ENCODE measurements at places on chromosomes 16 and 17.
A peak's percentile ranks its signal among the peaks of the same experiment; 100 is the strongest.

DNA sequence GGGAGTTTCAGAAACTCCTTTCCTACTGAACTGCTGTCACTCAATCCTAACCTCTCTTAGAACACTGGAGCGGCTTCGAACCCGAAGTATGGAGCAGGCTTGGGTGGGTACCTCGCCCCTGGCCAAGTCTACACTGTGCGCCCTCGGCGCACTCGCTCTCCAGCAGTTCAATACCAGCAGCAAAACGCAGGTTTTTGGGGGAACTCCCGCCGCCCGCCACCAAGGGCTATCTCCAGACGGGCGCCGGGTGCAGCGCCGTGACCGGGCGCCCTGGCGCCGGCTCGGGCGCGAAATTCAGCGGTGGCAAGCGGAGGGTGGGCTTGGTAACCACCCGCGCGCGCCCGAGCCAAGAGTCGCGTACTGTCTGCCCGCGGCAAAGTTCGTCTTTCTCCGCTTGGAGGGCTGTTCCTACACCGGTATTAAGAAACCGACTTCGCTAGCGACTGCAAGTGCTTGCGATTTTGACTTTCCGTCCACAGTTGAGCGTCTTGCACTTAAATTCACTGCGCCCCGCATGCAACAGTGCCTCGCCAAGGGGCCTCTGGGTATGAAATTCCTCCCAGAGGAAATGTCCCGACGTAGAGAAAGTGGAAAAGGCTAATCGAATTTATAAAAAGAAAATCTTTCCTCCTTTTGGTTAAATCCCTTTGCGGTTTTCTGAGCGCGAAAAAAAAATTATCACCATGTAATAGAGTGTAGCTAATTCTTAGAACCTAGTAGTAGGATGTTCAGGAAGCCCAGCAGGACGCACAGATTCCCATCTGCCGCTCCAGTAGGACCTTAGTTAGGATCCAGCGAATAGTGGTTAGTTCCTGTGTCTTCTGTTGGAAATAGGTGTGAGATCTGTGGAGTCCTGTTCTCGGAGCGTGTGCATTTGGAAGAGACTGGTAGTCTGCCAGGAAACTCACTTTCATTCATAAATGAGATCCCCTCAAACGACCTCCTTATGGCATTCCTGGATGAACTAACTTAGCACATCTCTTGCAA lies 5.0 kb upstream of the SALL1 start:
- no peak for DNase-seq

- peak; percentile 70 for DNase-seq
Measured at GRCh38 chr17:35731239-35731916, at the start of gene RASL10B. Gene RASL10B, plus strand, starts transcription at chr17:35731639. Its CDS starts 3,546 bp downstream, at chr17:35735185.

DNA sequence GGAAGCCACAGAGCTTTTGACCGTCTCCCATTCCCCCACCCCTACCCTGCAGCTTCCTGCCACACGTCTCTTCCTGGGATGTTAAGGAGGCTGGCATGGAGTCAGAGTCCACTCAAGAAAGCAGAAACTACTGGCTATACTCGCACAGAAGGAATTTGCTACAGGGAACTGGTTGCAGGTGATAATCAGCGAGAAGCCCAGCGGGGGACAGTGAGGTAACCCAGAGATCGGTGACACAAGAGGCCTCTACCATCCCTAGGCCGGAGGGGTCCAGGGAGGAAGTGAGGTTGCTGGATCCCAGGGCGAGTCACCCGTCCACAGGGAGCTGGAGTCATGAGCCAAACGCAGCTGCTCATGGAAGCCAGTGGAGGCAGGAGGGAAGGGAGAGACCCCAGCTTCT lies 93.7 kb downstream of the SDK2 start:
- DNase-seq: no peak

GRCh38 chr17:50461550-50462132 lies 7.0 kb downstream of the CHAD start:
- no peak for DNase-seq

GRCh38 chr17:65953316-65954147 lies 238.4 kb downstream of the CEP112 start:
- no peak for DNase-seq

All from caudate nucleus (tissue), 63 donors.